AG20443 (cell line): ENCODE measurements at places on chromosomes 2 and 18.

- DNase-seq, result peak; percentile 47
These were observed 779 bp upstream of the TRIB2 start for GRCh38 chr2:12716032-12716281.

DNA sequence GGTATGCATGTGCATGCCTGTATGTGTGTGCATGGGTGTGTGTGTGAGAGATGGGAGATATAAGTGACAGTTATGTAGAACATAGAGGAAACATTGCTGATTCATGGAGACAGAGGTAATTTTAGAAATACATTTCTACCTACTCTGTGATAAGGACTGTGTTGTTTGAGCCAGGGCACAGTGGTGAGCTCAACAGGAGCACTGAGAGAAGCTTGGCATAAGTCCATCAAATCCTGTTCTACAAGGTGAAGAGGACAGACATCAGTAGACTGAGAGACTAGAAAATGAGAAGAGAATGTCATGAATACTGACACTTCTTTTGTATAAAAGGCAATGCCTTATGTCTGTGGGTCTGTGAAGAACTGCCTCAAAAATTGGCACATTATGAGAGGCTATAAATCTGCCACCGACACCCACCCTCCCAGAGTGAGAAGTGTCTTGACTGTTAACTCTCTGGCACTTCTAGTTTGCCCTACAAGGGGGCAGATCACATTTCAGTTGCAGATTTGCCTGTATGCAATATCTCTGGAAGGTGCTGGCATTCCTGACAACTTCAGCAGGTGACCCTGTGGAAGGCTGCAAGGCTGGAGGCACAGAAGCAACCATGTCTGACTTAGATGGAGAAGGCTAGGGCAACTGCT is 962.3 kb upstream of the NRXN1 start:
- DNase-seq, result no peak

GRCh38 chr2:10890706-10891270 is 20.9 kb upstream of the KCNF1 start:
- DNase-seq, result no peak

GRCh38 chr18:23870676-23871380 is 143.7 kb upstream of the TTC39C start:
- DNase-seq, result no peak

DNA sequence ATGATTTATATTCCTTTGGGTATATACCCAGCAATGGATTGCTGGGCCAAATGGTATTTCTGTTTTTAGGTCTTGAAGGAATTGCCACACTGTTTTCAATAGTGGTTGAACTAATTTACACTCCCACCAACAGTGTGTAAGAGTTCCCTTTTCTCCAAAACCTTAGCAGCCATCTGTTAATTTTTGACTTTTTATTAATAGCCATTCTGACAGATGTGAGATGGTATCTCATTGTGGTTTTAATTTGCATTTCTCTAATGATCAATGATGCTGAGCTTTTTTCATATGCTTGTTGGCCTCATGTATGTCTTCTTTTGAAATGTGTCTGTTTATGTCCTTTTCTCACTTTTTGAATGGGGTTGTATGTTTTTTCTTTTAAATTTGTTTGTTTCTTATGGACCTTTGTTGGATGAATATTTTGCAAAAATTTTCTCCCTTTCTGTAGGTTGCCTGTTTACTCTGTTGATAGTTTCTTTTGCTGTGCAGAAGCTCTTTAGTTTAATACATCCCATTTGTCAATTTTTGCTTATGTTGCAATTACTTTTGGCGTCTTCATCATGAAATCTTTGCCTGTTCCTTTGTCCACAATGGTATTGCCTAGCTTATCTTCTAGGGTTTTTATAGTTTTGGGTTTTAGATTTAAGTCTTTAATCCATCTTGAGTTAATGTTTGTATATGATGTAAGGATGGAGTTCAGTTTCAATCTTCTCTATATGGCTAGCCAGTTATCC is 119.7 kb upstream of the XIRP2 start:
- DNase-seq, result no peak

GRCh38 chr2:36381993-36382392 is 26.4 kb downstream of the CRIM1 start:
- DNase-seq, result no peak

DNA sequence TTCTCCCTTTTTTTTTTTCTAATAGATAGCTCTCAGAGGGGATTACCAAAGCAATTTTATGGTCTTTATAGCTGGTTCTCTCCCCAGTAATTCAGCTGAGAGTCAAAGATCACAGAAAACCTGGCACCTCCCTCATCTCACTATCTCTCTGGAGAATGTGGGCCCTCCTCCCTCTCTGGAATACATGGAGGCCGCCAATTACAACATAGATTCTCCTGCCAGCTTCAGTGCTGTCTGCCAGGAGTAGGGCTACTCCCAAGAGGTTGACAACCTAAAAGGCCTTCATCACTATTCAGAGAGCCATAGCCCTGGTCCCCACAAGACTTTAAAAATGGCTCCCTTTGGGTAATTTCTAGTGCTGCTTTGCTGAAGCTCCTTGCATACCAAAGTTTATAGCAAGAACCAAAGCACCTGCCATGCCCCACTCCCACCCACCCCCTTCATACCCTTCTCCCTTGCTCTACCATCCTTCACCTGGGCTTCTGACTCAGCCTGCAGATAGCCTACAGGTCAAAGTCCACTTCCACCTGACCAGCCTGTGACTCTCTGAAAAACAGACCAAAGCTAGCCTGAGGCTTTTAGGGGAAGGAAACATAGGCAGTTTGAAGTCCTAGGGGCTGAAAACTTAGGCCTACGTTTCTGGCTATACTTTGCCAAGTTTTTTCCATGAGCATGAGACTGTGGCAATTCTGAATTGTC is 472.3 kb downstream of the TNS1 start:
- DNase-seq, result no peak

DNA sequence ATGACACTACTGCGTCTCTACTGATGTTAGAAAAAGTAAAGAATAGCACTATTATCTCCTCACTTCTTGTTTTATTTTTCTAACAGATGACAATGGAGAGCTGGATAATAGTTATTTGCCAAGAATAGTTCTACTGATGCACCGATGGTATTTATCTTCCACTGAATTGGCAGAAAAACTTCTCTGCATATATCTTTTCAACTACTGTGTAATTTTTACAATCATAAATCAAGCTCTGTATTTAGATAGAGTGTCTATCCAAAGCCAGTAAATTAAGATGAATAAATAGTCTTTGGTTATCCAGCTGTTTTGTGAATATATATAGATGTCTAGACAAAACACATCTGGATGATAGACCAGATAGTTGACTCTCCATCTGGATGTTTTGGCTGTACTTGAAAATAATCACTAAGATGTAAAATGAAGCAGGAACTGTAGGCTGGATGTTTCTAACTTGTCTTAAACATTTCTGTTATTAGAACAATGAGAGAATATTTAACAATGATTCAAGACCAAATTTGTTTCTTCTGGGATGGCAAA is 40.1 kb downstream of the RASGRP3 start:
- DNase-seq, result no peak

DNA sequence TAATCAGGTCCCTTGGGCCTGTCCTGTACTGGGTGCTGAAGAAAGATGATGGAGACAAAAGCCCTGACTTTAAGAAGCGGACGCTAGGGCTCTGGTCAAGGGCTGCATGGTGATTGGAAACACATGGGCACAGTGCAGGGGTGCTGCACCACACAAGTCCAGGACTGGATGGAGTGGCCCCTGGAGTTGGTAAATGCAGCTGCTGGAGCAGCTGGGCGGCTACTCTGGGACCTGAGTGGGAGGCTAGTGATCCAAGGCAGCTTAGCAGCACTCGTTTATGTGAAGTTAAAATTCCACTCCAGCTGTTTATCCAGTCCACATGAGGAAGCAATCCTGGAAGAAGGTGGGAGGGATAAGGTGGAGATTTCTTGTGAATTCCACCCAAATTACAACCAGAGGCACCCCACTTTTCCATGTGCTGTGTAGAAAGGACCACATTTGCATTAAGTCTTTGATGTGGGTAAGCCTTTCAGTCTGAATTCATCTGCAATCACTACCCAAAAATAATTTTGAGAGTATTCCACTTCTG is 24.9 kb downstream of the MERTK start:
- no peak for DNase-seq

DNA sequence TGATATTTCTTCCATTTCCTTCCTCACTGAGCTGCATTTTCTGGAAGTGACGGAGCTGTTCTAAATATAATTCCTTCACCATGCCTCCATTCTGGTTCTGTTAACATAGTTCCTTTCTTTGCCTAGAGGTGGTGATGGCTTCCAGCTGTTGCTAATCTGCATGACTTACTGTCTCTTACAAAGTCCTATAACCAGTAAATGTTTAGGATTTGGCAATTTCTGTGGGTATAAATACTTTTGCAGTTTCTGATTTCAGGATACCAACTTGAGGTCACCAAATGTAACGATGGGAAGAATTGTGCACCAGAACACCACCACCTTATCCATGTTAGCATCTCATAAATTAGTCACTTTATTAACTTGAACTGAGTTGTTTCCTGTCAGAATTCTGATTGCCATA is 101.7 kb upstream of the FN1 start:
- peak; percentile 34 for DNase-seq

GRCh38 chr2:222955008-222955407 is 94.2 kb downstream of the ACSL3 start:
- DNase-seq, result no peak

GRCh38 chr2:191565647-191566198 is 112.2 kb upstream of the NABP1 start:
- no peak for DNase-seq

DNA sequence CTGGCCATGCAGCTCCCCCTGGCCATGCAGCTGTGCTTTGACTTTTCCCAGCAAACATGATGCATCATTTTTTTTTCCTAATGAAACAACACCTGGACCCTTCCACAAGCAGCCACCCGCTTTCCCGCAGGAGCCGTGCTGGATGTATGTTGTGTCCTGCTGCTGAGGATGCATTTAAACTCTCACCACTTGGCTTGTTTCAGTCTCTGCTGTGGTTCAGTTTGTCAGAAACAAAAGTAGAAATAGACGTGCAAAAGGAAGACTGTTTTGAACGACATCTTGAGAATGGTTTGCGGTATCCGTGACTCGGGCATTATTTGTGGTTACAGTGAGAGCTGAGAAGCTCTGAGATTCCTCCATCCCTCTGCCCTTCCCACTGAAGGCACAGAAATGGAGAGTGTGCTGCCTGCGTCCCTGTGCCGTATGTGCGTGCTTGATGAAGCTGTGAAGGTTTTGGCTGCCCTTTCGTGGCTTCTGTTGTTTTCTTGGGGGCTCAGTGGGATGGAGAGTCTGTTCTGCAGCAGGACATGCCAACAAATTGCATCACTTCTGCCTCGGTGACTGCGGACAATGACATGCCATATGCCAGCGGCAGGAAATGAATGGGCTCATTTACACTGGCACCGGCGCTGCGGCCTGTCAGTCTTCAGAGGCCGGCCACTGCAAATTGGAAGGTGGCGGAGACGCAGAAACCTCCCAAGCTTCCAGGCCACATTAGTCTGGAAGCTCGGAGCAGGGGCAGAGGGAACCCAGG is 417.7 kb upstream of the SALL3 start:
- no peak for DNase-seq

- DNase-seq, result peak; percentile 25
These were observed 2.8 kb downstream of the PREPL start for GRCh38 chr2:44358503-44358902.

- no peak for DNase-seq
These were observed 11.0 kb upstream of the SIX3 start for GRCh38 chr2:44930274-44931197.

DNA sequence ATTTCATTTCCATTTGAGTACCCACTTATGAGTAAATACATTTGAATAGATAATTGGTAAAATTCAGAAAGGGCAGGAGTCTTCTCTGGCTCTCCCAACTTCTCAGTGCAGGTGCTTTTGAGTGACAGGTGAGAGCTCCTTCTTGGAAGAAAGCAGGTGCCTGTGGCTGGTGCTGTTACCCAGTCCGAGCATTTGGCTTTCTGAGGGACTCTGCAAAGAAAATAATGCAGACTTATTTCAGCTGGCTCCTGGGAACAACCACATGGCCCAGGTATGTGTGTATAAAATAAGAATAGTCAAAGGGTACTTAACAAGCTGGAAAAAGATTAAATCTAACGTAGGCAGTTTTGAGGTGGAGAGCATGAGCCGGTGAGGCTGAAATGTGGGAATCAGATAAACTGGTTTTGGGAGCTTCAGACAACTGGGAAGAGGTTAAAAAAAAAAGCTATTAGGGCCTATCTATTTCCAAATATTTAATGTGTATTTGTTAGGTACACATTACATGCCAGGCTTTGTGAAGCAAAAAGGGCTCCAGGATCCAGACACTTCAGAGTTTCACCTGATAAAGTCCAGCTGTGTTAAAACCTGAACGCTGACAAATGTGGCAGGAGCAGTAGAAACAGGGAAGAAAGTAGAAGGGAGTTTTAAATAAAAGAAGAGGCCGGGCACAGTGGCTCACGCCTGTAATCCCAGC is 20.6 kb downstream of the ZNF236 start:
- DNase-seq, result no peak

GRCh38 chr2:26298638-26299393 is 47.1 kb upstream of the SELENOI start:
- peak; percentile 63 for DNase-seq

DNA sequence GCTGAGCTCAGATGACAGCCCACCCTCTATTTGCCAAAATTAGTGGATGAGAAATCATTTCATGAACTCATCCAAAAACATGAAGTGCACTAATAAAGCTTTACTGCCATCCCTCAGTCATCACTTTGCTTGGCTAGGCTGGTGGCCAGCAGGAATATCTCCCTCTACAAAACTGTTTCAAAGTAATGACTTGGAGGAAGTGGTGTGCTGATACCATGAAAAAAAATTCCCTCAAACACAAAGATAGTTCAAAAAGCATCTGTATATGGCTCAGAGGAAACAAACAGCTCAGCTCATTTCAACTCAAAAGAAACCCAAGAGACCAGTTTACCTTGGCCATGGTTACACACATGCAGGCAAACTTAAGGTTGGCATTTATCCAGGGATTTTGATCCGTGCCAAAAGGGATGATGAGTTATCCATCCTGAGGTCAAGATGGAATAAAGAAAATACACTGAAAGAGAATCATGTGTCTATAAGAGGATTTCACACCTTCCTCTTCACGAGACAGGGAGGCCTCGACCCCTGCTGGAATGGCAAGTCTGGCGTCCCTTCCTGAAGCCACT is 18.4 kb upstream of the WIPF1 start:
- DNase-seq, result peak; percentile 23

- peak; percentile 79 for DNase-seq
These were observed 1.6 kb downstream of the EHD3 start for GRCh38 chr2:31235504-31235902.

GRCh38 chr2:151560289-151560688 is 150.6 kb downstream of the RIF1 start:
- peak; percentile 21 for DNase-seq

DNA sequence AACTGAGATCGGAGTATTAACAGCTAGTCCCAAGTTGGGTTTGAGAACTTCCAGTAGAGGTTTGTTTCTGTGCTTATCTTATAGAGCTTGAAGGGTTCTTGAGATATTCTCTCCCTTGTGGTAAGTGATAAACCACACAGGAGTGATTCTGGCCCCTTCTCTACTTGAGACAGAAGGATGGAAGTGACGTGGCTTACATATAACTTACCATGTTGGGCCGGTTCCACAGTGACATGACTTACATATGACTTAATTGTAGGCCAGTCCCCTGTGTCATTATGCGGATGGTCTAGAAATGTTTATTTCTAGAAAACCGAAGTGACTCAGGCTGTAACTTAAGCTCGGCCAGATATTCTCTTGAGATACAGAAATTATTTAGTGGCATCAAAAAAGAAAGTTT is 62.7 kb downstream of the TRAPPC12 start:
- no peak for DNase-seq

GRCh38 chr18:48955830-48956261 is 5.1 kb upstream of the SMAD7 start:
- peak; percentile 76 for DNase-seq
